ENCODE measurements at places on chromosomes 11 and 22.

- ATAC-seq = peak; percentile 24
Observed at GRCh38 chr11:46404476-46405017, 13.0 kb upstream of the CHRM4 start.

- no peak for ATAC-seq
Observed at GRCh38 chr11:131745405-131745804, 375.0 kb downstream of the NTM start.

- ATAC-seq = no peak
Observed at GRCh38 chr11:60240662-60241061, 2.3 kb downstream of the MS4A4E start.

GRCh38 chr11:6365659-6366058, 24.6 kb upstream of the SMPD1 start:
- ATAC-seq = no peak

GRCh38 chr11:60059521-60060240, 3.2 kb downstream of the MS4A3 start:
- no peak for ATAC-seq

- no peak for ATAC-seq
Observed at GRCh38 chr22:46092670-46093410, 57.5 kb upstream of the PPARA start.

DNA sequence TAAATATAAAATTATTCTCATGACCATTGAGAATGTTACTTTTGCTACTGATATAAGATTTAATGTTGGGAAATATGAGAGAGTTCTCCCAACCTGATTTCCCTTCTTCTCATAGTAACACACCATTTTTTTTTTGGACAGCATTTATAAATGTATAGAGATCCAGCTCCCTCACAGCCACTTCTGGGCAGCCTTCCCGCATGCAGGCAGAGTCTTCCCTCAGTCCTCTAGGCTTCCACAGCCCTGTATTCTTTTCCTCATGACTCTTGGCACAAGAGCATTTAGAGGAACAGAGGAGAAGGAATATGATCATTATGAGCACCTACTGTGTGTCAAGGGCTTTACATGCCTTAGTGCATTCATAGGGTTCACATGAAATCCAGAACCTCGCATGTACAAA, 9.0 kb downstream of the DTX4 start:
- ATAC-seq = no peak

Data from SK-N-SH treated with all-trans-retinoic acid at 6 μM for 48 hours (cell line).